GM12878 (cell line): ENCODE measurements at places on chromosomes 6 and 20. TPM values are rescaled to one million over a fixed set of nuclear protein-coding genes. Genes with fewer than 3 reads are reported as not detected.

GRCh38 chr6:136609873-136610706 is 59.9 kb upstream of the MAP7 start:
- no peaks in the 10 kb centered on the region for H3K27me3 ChIP-seq
- DNase-seq = no peak
- H3K4me1 ChIP-seq = no peaks in the 10 kb centered on the region
- H3K36me3 ChIP-seq = peaks cover 2% of the 10 kb centered on the region; the same call in 1 of the 2 replicates
- no peak overlapping the region for H3K4me3 ChIP-seq

Gene POLR1H
- 47.4 and 50.6 TPM in 2 replicates for total RNA-seq

Gene ENPP5
- not detected in 2 replicates for total RNA-seq

GRCh38 chr20:750801-751200 is 17.5 kb downstream of the SLC52A3 start:
- no peaks in the 10 kb centered on the region for H3K4me1 ChIP-seq
- no peak overlapping the region for H3K27ac ChIP-seq
- no peaks in the 10 kb centered on the region; the same call in 1 of the 2 replicates for H3K27me3 ChIP-seq
- no peaks in the 10 kb centered on the region for H3K36me3 ChIP-seq

Gene MMP24OS
- 30.9 and 31.4 TPM in 2 replicates for total RNA-seq

- peak overlapping the region; percentile 93 for H3K27ac ChIP-seq
- no peaks in the 10 kb centered on the region for H3K27me3 ChIP-seq
- H3K4me3 ChIP-seq = peak overlapping the region; percentile 78
Observed at GRCh38 chr20:3887876-3888620, 1.1 kb upstream of the PANK2 start.

GRCh38 chr6:130233330-130233729 is 10.6 kb upstream of the SAMD3 start:
- H3K4me3 ChIP-seq = no peak overlapping the region
- no peaks in the 10 kb centered on the region for H3K27me3 ChIP-seq
- H3K4me1 ChIP-seq = no peaks in the 10 kb centered on the region
- no peak for DNase-seq
- H3K27ac ChIP-seq = no peak overlapping the region
- H3K36me3 ChIP-seq = no peaks in the 10 kb centered on the region

Gene UST
- total RNA-seq = 2.2 and 2.4 TPM in 2 replicates
